ENCODE measurements at places on chromosomes 2 and 18. TPM values are rescaled to one million over a fixed set of nuclear protein-coding genes. Genes with fewer than 3 reads are reported as not detected.

GRCh38 chr2:241870611-241871537, 1.3 kb downstream of the RTP5 start:
- DNase-seq, result no peak

The SS18 gene
- polyA plus RNA-seq, result 110 TPM

The MSGN1 gene
- polyA plus RNA-seq, result not detected

GRCh38 chr2:11008773-11009172, 97.0 kb downstream of the KCNF1 start:
- DNase-seq, result no peak

DNA sequence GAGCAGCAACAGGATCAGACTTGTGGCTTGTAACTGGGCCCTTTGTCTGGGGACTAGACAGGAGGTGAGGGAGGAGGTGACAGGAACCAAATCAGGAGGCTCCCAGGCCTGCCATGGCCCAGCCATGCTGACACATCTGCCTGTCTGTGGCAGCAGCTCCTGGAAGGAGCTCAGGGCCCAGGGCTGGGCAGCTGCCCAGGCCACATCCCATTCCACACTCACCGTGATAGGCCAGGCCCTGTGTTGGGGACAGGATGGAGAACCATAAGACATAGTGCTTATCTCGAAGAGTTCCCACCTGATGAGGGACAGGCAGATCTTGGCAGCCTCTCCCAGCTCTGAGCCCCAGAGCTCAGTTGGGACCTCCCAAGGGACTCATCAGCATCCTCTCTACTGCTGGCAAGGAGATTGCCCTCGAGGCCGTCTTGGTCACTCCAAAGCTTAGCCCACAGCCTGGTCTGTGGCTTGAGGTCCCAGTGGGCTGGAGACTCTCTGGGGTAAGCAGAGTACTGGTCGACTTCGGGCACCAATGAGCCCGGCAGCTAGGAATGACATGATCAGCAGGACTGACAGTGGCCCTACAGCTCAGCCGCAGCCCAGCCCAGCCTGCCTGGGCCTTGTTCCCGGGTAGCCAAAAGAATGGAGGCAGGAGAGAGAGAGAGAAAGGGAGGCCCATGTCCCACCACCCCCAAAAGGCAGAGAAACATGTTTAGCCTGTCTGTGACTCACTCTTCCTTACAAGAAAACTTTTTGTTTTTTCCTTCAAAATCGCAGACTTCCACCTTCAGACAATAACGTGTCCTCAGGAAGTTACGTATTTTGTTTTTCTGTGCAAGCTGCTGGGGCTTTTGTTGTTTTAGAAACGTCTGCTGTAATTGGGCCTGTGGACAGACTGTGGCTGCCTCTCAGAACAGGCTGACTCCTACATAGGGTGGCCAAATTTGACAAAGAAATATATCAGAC, 82.1 kb downstream of the HS1BP3 start:
- no peak for DNase-seq

DNA sequence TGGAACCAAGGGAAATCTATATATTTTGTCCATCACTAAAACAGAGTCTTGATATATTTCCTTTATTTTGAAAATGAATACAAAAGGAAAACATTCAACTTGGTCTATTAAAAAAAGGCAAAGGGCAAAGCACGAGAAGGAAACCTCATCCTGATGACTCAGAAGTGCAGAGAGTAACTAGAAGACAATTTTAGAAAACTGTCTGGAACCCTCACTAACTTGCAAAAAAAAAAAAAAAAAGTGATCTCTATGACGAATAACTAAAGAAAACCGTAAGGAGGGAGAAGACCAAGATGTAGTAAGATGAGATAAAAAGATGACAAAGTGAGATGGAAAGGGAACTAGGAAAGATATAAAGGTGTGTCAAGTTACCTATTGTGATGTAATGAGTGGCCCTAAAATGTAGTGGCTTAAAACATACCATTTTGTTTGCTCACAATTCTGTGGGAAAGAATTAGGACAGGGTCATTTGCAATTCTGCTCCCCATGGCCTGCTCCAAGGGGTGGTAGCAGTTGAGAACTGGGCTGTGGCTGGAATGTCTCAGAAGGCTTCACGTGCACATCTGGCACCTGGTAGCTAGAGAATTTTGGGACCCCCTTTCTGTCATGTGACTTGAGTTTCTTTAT, 303.0 kb downstream of the DYSF start:
- DNase-seq, result no peak

DNA sequence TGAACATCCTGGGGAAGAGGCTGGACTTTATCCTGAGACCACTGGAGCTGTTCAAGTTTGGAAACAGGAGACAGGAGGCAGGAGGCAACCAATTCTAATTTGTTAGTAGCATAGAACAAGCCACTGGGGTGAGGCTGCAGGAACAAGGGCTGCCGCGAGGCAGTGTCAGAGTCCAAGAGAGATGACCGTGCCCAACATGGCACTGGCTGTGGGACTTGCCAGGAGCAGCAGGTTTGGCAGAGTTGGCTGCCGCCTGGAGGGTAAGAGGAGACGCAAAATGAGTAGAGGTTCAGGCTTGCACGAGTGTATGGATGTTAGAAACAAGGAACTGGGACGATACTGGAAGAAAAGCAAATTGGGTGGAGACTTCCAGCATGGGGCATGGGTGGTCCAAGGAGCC, 168.5 kb downstream of the TPGS2 start:
- DNase-seq, result no peak

GRCh38 chr18:9792565-9793245, 84.6 kb downstream of the RAB31 start:
- no peak for DNase-seq

DNA sequence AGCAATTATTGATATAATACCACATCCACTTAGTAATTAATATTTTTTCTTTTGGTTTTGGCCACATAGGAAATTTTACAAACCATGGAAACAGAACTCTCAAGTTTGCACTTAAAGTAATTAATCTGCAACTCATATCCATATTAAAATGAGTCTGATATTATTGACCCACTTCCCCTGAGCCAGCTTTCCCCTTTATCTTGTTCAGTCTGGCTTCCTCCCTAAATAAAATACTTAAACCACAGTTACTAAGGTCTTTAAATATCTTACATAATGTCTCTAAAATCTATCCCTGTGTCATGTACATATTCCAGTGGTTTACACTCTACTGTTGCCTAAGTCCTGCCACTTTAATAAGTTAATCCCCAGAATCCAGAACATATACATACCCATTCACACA, 564.9 kb upstream of the FSHR start:
- DNase-seq, result no peak

The LOXL3 gene
- 10.6 TPM for polyA plus RNA-seq

DNA sequence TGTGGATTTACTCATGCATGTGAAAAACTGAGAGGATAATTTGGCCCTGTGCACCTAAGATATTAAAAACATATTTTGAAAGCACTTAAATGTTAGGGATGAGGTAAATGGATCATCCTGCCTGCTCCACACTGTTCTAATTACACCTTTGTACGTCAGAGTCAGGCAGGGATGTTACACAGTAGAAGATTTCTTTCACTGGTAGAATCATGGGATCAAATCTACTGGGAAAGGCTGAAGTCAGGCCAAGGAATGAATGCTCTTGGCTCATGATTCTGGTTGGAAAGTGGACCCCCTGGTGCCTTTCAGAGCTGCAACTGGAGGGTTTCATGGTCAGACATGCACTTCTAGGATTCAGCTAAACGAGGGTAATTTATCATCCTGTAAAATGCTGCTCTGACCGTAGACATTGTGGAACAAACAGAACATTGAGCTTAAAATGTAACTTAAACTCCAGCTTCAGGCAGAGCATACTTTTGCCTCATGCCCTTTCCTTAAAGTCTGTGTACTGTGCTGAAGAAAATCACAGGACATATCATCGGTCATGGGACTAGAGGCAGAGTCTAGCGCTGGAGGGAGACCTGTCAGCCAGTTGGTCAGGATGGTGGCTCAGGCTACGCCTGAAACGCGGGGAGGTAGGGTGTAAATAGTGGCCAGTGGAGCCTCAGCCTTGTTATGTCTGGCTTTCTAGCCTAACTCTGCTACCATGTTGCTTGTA, 4.9 kb downstream of the KCNE4 start:
- DNase-seq, result no peak

DNA sequence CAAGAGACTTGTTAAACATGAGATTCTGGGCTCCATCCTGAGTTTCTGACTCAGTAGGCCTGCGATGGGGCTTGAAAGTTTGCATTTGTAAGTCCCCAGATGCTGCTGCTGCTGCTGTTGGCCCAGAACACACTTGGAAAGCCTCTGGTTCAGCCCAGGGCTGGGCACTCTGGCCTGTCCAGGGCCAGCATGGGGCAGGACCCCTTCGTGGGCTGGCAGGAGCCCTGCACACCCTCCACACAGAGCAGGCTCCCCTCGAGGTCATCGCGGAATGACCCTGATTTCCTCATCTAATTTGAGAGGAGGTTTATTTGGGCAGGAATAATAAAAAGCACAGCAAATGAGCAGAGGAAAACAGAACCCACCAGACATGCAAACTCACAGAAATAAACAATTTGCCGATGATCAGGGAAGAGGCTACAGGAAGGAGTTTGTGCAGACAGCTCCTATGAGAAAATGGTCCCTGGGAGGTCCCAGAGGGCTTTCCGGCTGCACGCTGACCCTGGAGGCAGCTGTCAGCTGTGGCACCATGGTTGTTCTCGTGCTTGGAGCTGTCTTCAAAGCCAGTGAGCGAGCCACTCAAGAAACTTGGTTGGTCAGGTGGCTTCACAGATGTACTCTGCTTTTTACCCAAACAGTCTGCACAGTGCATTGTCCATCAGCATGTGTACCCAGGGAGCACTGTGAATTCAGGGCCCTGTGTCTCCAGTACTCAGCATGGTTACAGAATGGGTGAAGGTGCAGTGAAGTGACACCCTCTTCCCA, 119.3 kb downstream of the GLI2 start:
- DNase-seq, result no peak

GRCh38 chr2:172093416-172094293, 8.3 kb downstream of the DLX1 start:
- DNase-seq, result no peak

DNA sequence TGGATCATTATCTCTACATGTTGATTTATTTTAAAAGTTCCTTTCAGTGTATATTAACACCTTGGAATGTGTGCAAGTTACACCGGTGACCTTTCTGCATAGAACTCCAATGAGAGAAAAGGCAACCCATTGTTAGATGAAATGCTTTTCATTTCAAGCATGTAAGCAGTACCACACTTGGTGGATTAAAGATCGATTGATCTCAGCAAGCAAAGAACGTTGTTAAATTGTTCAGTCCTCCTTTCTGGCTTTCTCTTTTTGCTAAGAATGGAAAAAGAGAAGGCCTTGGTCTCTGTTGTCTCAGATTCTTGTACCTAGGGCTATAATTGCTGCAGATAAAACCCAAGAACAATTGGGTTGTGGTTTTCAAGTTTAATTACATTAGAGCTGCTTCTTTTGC, 843.0 kb downstream of the DPP10 start:
- no peak for DNase-seq

- DNase-seq, result no peak
Measured at GRCh38 chr2:111106706-111107105, 14.0 kb upstream of the BCL2L11 start.

DNA sequence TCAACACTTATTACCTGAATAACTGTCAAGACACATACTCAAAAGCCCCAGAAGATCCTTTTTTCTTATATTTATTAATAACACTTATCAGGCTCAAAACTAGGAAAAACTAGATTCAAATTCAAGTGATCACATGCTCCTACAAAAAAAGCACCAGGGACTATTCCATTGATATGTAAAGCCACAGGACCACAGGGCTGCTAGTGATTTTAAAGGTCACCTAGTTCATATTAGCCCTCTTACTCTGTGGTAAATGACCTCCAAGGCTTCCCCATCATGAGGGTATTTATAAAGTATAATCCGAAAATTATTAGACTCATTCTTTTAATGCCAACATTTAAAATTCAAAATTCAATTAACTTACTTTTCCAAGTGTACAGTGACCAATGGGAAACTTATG, 52.5 kb downstream of the LRPPRC start:
- no peak for DNase-seq
